SK-MEL-5 (cell line): ENCODE measurements at places on chromosomes 7 and 10.

GRCh38 chr7:7178081-7178480 lies 4.3 kb upstream of the C1GALT1 start:
- no peak for DNase-seq

DNA sequence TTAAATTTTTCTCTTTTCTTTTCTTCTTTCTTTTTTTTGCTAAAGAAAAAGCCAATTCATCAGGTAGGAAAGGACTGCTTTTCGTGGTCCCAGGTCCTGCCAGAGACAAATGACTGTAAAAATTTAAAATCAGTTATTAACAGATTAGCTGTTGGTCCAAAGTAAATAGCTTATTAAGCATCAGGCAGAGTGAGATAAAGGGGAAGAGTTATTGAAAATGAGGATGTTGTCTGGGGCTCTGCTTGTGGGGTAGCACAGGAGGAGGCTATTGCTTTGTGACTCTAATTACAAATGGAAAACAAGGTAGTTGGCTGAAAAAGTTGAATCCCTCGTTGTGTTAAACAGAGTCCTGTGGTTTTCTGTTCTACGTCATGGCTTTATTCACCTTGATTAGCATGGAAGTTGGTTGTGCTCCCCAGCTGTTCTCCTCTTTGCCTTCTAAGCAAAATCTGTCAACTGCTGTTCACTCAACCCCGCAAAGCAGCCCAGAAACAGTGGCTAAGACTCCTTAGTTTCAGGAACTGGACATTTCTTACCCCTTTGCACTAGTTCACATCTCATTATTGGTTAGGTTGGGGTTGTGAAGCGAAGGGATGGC lies 128.9 kb downstream of the SNX10 start:
- no peak for DNase-seq

DNA sequence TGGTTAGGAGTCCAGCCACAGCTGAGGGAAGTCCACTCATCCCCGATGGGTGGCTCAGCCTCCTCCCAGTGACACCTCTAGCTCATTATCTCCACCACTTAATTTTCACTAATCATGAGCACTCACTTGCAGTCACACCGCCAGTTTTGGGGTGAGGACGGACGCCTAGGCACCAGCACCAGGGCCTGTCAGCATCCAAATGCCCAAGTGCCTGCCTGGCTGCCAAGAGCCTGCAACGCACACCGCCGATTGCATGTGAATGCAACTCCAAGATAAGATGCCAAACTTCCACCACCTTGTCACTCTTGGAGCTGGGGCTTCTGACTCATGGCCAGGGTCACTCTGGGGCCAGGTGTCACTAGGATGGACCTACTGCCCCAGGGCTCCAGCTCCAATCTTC lies 24.4 kb upstream of the SMARCD3 start:
- DNase-seq: no peak

- DNase-seq: peak; percentile 62
These were observed 58.9 kb downstream of the FRMPD2 start for GRCh38 chr10:48215486-48216203.

- peak; percentile 36 for DNase-seq
These were observed 30.3 kb downstream of the ARL5B start for GRCh38 chr10:18689498-18689897.

DNA sequence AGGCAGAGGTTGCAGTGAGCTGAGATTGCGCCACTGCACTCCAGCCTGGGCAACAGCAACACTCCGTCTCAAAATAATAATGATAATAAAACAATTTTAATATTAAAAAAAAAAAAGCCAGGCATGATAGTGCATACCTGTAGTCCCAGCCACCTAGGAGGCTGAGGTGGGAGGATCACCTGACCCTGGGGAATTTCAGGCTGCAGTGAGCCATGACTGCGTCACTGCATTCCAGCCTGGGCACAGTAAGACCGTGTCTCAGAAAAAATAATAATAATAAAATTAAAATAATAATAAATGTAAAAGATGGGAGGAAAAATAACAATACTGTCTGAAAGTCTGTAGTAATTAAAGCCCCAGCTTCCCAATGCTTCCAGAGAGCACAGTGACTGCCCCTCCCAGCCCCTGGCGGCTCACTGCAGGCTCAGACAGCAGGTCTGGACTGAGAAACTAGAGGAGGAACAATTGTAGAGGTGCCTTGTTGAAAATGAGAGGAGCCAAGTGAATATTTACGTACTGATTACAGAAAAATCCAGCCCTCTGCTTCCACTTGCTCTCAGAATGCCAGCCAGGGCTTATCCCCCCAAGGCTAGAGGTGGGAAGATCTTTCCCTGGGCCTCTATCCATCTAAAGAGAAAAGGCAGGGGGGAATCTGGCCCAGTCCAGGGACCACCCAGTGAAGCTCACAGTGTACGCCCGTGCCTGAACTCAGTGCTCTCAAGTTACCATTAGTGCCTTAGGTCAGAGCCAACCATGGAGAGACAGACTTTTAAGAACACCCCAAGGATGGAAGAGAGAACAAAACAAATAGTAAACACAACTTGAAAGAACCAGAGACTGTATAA lies 112.8 kb downstream of the PARD3 start:
- DNase-seq: no peak

DNA sequence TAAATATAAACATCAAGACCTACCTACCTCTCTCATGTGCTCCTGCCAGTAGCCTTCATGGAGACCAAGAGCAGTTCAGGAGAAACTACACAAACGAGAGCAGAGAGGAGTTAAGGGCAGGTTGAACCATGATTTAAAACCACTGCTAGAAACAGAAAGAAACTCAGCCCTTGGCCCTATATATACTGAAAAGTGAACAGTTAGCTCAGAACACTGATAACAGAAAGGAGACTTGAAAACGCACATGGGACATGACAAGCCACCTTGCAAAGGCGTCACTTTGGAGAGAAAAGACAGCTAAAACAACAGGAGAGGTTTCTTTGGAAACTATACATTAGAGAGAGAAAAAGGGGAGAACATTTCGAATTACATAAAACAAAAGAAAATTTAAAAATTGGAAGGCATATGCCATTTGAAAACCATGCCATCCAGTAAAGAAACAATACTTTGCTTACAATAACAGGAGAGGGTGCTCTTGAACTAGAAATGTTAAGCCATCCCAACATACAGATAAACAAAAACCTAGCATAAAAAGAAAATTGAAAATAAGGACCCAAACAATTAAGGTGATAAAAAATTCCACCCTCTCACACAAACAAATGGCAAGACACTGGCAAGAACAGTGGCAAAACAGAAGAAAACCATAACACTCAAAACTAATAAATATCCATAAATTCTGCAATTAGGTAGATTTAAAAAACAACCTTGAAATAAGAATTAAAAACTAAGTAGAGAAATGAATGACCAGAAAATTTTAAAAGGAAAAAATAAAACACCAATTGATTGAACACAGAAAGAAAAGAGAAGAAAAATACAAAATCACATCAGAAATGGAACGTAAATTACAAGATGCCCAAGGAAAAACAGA lies 232.7 kb downstream of the IMMP2L start:
- peak; percentile 25 for DNase-seq

GRCh38 chr7:29432721-29433120 lies 130.9 kb upstream of the PRR15 start:
- DNase-seq: no peak

- no peak for DNase-seq
These were observed 836 bp downstream of the DPYSL4 start for GRCh38 chr10:132187430-132188138.

DNA sequence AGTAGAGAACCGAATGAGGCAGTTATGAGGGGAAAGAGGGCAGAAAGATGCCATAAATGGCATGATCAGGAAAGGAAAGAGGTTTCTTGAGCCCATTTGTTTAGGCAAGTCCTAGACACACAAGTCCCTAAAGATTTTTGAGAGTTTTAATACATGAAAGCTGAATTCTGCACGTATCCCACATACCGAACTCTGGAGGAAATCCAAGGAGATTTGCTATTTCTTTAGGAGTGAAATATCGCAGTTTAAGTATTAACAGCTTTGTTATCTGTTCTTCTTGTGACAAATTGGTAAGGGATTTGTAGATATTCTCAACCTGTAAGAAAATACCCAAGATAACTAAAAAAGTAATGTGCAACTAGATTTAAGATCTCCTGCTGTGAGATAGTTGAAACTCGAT lies 23.7 kb upstream of the CUBN start:
- no peak for DNase-seq

GRCh38 chr7:122219253-122219865 lies 75.3 kb upstream of the AASS start:
- peak; percentile 60 for DNase-seq

- no peak for DNase-seq
These were observed 28.9 kb upstream of the RBM20 start for GRCh38 chr10:110615057-110615747.

GRCh38 chr10:30364345-30365268 lies 15.5 kb upstream of the MTPAP start:
- no peak for DNase-seq

GRCh38 chr7:121966276-121966934 lies 93.4 kb downstream of the PTPRZ1 start:
- DNase-seq: no peak

- no peak for DNase-seq
These were observed 71.9 kb upstream of the DUSP5 start for GRCh38 chr10:110425684-110426293.

DNA sequence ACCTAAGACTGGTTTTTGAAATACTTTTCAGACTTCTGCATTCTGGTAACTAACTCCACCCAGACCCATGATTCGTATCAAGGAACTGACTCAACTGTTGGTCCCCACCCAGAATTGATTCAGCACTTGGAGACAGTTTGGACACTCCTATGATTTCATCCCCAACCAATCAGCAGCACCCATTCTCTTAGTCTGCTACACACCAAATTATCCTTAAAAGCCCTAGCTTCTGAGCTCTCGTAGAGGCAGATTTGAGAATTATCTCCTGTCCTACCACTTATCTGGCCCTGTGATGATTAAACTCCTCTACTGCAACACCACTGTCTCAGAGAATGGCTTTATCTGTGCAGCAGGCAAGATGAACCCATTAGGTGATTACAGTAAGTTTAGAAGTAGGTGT lies 7.7 kb upstream of the GSTO1 start:
- DNase-seq: no peak
